ENCODE measurements at places on chromosomes 3 and 15. TPM values are rescaled to one million over a fixed set of nuclear protein-coding genes. Genes with fewer than 3 reads are reported as not detected.

DNA sequence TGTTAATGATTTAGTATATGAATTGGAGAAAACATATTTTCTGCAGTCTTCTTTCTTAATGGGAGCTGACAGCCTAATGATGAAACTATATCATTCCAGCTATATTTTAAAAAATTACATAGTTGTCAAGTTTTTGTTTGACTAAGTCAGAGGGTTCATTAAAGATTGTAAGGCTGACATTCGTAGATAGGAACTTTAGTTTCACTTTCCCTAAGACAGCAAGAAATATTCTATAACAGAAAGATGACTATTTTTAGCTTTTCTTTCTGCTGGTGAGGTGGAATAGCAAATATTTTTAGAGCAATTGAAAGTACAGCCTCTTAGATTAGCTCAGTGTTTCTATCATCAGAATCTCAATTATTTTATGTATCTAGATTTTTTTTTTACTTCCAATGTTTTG is 60.2 kb downstream of the PIAS1 start:
- no peak for DNase-seq

GRCh38 chr3:8472549-8472948 is 29.1 kb upstream of the LMCD1 start:
- no peak for DNase-seq

- no peak for DNase-seq
Observed at GRCh38 chr3:39267631-39268548, 11.9 kb downstream of the CX3CR1 start.

- no peak for DNase-seq
Observed at GRCh38 chr3:13125092-13126015, 52.1 kb upstream of the IQSEC1 start.

DNA sequence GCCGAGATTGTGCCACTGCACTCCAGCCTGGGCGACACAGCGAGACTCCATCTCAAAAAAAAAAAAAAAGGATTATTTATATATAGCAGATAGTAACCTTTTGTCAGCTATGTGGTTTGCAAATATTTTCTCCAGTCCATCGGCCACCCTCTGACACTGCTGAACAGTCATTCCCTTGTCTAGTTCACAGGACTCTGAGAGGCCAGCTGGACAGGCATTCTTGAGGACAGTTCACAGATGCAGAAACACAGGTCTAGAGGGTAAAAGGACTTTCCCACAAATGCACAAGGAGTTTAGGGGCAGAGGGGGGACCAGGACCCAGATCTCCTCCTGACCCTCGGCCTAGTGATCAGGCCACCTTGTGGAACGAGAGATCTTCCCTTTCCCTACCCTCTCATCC is 7.5 kb upstream of the TMEM40 start:
- no peak for DNase-seq

- DNase-seq: no peak
Observed at GRCh38 chr3:123071146-123071545, 4.3 kb downstream of the PDIA5 start.

The EXD1 gene
- total RNA-seq: not detected

All from left colon (tissue), 2 donors.